Neural progenitor cell (in vitro differentiated cells): ENCODE measurements at places on chromosomes 1 and 21. TPM values are rescaled to one million over a fixed set of nuclear protein-coding genes. Genes with fewer than 3 reads are reported as not detected.

GRCh38 chr1:17538010-17538409 lies 1.5 kb upstream of the ARHGEF10L start:
- DNase-seq = no peak

- peak; percentile 60 for DNase-seq
These were observed 52.2 kb downstream of the KIRREL1 start for GRCh38 chr1:158045639-158046038.

DNA sequence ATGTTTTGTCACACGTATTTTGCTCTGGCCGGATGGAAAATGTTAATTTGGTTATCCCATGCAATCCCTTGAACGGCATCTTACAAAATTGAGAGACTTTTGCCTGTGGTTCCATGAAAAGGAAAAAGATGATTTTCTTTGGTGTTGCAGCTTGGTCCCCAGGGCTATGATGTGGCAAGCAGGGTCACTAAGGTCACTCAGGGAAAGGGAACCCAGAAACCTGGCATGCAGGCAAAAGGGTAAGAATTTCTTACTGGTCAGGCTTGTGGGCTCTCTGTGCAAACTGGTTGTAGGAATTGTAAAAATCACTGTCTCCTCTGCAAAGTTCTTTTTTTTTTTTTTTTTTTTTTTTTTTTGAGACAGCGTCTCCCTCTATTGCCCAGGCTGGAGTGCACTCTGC lies 48.4 kb upstream of the NBPF3 start:
- no peak for DNase-seq

DNA sequence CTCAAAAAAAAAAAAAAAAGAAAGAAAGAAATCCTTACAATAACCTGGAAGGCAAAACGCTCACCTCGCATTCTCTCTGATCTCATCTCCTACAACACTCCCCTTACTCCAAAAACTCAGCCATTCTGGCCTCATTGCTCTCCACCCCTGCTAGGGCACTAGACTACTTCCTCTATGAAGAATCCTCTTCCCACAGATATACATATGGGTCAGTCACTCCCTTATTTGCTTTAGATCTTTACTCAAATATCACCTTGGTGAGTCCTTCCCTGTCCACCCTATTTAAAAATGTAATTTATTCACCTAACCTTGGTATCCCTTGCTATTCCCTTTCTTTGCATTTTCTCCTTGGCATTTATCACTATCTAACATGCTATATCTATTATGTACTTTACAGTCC lies 24.6 kb upstream of the KIF1B start:
- no peak for DNase-seq

GRCh38 chr1:65449214-65449823 lies 28.9 kb downstream of the LEPR start:
- no peak for DNase-seq

DNA sequence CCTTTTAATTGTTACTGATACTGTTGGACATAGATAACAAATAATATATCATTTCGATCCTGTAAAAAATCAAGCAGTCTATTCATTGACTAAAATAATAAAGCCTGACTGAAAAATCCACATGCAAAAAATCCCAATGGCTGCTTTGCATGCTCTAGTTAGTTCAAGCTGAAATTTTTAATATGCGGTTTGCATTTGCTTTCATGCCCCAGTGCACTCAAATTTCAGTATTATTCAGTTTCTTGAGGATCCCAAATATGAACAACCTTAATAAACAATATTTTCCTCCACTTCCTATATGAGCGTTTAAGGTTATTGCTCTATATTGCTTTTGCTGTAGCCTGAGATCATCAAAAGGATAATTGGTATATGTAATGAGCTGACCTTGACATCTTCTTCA lies 75.1 kb upstream of the DPH5 start:
- no peak for DNase-seq

DNA sequence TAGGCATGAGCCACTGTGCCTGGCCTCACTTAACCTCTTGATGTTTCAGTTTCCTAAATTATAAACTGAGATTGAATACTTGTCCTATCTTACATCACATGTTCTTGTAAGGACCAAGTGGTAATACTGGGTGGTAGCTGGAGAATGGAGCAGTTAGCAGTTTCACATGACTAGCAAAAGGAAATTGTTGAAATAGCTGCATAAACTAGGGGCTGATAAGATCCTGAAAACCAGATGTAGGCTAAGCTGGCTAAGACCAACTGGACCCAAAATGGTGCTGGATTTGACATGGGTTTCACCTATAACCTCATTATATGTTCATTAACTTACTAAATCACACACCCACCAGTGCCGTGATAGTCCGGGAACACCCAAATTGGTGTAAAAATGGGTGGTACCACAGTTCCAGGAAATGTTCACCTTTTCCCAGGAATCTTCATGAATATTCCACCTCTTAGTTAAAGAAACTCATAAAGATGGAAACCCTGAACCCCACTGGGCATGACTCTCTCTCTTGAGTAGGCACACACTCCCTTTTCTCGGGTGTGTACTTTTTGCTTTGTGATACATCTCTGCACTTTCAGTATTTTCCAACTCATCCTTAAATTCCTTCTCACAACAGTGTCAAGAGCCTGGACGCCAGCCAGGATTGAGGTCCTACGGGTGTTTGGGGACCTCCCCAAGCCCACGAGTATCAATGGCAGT lies at the start of gene PAPPA2:
PAPPA2 (plus strand) TSS at position 502 of the 705 bp plus-strand sequence. CDS start 93,148 bp downstream, outside the sequence.
- no peak for DNase-seq

The MYBPH gene
- total RNA-seq = not detected in 2 replicates

The HLCS gene
- 20.4 and 25.0 TPM in 2 replicates for total RNA-seq
